GM04503 (cell line): ENCODE measurements at places on chromosomes 7 and 10.

GRCh38 chr10:48890888-48891850 lies 48.5 kb downstream of the LRRC18 start:
- no peak for DNase-seq

DNA sequence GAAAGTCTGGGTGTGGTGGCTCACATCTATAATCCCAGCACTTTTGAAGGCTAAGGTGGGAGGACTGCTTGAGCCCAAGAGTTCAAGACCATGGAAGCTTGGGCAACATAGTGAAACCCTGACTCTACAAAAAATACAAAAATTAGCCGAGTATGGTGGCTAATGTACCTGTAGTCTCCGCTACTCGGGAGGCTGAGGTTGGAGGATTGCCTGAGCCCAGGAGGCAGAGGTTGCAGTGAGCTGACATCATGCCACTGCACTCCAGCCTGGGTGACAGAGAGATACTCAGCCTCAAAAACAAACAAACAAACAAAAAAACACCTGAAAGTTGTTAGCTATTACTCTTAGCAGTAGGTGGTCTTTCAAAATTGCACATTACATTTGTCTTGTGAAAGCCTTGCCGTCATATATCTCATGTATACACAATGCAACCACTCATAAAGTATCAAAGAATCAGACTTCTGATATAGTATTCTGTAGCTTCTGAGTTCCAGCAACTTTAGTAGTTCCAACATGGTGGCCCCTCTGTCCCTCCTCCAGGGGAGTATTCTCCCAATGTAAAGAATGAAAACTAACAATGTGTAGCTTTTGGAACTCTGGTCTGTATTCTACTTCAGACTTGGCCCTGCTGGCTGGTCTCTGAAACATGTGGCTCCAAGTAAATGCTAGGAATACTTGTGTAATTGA lies 101.5 kb downstream of the ZNF92 start:
- DNase-seq: no peak

- no peak for DNase-seq
These were observed 132.9 kb downstream of the CHN2 start for GRCh38 chr7:29327455-29327854.

GRCh38 chr7:151488096-151488495 lies 31.6 kb downstream of the RHEB start:
- no peak for DNase-seq

- no peak for DNase-seq
These were observed 296.8 kb upstream of the ZMIZ1 start for GRCh38 chr10:78771808-78772455.

- no peak for DNase-seq
These were observed 105.8 kb downstream of the ELMO1 start for GRCh38 chr7:37342688-37343471.

- no peak for DNase-seq
These were observed 16.1 kb upstream of the TAS2R40 start for GRCh38 chr7:143205560-143206293.

DNA sequence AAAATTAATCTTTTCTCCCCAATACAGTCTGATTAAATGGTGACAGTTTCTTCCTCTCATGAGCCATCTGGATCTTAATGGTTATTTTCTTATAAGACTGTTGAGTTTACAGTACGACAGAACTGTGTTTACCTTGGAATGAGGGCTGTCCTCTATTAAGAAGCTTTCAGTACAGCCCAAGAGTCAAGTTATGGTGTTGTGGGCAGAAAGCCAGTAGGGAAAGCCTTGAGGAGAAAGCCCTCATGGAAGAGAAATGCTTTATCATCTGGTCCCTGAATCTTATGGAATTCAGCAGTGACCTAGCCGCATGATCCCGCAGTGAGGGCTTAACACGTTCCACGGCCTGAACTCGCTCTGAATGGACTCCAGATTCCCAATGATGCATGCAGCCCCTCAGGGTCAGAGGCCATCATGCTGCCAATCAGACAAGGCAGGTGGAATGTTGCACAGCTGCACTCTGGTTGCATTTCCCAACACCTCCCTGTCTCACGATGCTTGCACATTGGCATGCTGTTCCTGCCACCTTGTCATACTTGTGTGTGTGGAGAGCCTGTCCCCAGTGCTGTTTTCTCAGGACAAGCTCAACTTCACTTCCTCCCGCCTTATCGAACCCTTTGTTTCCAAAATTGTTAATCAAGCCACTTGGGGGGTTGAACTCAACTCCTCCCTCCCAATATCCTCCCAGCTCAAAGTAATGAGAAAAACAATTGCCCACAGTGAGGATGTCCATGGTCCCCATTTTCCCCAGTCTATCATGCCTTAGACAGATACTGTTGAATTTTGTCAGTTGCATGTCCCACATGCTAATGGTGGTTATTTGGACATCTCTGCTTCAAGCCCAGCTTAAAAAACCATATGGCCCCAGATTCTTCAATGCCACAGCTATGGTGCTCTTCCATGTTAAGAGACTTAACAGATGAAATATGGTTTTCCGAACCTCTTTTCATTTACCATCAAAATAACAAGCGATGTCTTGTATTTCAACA lies 211.1 kb upstream of the TCF7L2 start:
- DNase-seq: no peak

DNA sequence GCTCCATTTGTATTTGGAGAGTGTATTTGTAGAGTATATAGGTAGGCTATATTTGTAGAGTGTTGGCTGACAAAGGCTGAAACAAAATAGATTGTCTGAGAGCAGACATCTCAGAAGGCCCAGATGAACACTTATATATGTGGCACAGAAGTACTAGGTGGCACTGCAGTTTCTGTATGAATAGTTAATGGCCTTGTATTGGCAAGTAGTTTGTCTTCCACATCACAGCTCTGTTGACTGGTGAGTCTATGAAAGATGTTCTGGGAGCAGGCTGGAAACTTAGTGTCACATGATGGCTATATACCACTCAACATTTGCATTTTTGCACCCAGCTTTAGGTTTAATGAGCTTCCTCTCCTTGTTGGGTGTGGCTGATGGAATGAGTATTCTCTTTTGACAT lies 51.9 kb downstream of the CCNY start:
- no peak for DNase-seq

DNA sequence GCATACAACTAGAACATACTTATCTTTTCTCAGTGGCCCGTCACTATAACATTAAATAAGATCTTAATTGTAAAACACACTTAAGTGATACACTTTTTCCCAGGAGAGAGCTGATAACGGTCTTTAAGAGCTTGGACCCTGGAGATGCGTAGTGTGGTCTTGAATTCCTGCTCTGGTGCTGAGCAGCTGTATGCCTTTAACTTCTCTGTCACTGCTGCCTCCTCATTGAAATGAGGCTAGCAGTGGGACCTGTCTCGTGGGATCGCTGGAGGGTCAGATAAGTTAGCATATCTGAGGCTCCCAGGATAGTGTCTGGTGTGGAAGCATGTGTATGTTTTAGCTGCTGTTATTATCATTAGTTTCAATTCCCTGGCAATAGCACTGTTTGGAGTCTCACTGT lies 194.9 kb downstream of the SDK1 start:
- DNase-seq: no peak

- no peak for DNase-seq
These were observed 7.0 kb downstream of the BAMBI start for GRCh38 chr10:28684157-28684985.

DNA sequence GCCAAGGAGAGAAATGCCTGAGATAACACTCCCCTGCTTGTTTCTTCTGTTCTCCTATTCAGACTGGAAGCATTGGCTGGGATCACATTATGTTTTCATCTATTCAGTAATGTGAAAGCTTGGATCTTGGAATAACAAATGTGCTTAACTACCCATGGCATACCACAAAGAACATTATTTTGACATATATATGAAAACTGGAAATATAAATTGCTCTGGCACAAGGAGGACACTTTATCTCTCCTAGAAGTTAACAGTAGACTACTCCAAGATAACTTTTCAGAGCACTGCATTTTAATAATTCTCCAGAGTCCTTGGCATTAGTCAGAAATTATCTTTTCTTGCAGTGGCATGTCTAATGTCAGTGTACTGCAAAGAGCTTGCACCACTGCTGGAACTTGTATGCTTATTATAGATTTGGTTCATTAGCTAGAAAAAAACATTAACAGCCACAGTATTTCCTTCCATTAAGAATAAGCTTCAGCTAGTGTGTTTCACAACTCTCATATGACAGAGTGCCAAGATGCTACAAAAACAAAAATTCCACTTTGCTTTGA lies 169.3 kb upstream of the LRRN3 start:
- DNase-seq: no peak

DNA sequence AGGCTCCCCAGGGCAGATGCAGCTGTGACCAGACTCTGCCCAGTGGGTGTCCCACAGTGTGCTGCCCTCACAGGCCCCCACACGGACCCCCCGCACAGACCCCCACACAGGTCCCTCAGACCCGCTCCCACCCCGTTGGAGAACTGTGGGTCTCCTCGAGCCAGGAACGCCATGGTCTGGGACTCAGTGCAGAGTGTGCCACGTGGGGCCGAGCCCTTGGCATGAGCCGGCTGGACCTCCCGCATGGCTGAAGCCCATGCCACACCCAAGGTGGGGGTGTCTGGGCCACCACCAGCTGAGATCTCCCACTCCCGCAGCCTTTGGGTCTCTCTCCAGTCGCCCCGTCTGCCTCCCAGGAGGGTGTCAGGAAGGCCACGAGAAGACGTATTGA lies 34.3 kb downstream of the JAKMIP3 start:
- DNase-seq: no peak

GRCh38 chr7:69860486-69860885 lies 262.2 kb downstream of the AUTS2 start:
- DNase-seq: no peak

- no peak for DNase-seq
These were observed 38.1 kb upstream of the ADGRA1 start for GRCh38 chr10:133049639-133050038.

DNA sequence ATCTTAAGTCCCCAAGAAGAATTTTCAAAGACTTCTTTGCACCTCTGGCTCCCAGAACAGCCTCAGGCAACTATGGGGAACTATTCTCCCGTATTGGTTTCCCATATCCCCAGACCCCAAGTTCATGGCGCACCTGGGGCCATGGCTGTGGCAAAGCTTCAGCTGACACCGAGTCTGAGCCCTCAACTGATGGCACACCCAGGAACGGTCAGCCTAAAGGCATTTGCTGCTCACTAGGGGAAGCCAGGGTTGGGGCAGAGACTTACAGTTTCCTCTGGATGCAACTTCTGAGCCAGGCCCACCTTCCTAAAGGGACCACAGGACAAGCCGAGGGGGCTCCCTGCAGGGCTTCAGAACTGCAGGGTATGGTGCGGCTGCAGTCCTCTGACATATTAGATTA lies 13.7 kb upstream of the CPA1 start:
- no peak for DNase-seq

DNA sequence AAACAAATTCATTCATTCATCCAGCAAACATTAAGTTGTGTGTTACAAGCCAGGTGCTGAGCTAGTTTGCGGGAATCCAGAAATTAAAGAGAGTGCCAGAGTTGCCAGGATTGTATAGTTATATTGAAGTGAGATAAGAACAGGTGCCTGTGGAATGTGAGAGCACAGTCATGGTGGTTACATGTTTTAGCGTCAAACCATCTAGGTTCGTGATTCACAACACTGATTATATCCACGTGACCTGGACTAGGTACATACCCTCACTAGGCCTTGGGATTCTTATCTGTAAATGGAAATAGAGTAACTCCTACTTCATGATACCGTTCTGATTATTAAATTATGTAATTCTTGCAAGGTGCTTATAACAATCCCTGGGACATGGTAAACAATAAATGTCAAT lies 24.5 kb upstream of the CDK1 start:
- DNase-seq: no peak

- no peak for DNase-seq
These were observed 94.9 kb downstream of the CPXM2 start for GRCh38 chr10:123796736-123797135.

GRCh38 chr7:107387128-107387527 lies 82.7 kb upstream of the GPR22 start:
- no peak for DNase-seq
